ENCODE measurements at places on chromosomes 5 and 9.
A peak's percentile ranks its signal among the peaks of the same experiment; 100 is the strongest.

DNA sequence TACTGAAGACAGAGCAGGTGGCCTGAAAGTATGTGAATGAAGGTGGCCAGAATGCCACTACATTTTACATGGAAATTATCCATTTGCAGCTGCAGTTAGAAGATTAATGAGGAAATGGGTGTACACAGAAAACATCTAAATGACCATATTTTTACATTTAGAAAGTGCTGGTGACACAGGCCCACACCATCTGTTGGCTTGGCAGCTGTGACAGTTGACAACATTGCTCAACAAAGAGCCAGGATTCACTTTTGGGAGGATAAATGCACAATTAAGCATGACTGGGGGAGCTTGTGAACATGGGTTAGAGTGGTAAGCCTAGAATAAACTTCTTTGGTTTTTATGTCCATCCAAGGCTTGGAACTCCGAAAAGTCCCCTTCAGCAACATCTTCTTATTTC is 360.5 kb downstream of the KCTD16 start:
- no peak for DNase-seq

GRCh38 chr9:127175319-127175715 is 52.9 kb upstream of the ANGPTL2 start:
- no peak for DNase-seq

GRCh38 chr9:4508907-4509589 is 18.8 kb downstream of the SLC1A1 start:
- DNase-seq, result peak; percentile 84

DNA sequence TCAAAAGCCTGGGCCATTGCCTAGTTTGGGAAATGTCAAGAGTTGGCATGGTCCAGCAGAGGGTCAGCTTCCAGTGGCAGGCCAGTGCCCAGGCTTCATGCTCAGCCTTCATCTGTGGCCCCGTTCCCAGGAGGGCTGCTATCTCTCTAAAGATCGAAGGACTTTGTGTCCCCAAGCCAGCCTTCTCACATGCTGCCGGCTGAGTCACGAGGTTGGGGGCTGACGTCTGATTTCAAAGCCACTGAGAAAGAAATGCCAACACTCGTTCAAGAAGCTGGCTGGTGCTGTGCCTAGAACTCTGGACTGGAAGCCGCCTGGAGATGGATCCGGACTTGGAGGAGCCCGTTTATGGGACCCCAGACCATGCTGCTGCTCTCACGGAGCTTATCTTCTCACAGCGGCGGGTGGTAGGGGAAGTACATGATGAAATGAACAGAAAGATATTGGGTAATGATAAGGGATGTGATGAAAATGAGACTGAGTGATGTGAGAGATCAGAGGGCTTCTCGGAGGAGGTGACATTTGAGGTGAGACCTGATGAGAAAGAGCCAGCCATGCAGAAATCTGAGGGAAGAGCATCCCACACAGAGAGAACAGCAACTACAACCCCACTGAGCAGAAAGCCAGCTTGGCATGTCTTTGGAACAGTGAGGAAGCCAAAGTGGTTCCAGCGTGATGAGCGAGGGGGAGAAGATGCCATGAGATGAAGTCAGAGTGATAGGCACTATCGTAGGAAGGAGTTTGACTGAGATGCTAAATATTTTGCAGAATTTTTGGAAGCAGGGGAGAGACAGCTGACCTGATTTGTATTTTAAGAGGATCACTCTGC is 54.9 kb upstream of the BOD1 start:
- no peak for DNase-seq

- DNase-seq, result no peak
Observed at GRCh38 chr5:115979201-115980041, 17.1 kb downstream of the LVRN start.

DNA sequence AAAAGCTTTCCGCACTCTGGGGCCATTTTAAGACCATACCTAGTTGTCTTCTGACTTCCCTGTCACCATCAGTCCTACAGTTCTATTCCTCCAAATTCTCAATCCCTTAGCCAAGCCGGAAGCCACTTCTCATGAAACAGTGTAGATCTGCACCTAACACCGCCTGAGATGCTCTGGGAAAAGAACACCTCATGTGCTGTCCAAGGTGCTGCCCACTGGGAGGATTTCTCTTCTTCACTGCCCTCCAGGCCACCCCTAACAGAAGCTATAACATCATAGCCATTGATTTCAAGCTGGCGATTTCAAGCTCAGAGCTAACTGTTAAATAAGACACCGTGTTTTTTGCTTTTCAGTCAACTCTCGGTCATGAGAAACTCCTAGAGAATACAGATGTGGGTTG is 559.3 kb downstream of the CCDC171 start:
- DNase-seq, result no peak

- DNase-seq, result no peak
Observed at GRCh38 chr5:1835431-1835830, 34.2 kb downstream of the NDUFS6 start.

DNA sequence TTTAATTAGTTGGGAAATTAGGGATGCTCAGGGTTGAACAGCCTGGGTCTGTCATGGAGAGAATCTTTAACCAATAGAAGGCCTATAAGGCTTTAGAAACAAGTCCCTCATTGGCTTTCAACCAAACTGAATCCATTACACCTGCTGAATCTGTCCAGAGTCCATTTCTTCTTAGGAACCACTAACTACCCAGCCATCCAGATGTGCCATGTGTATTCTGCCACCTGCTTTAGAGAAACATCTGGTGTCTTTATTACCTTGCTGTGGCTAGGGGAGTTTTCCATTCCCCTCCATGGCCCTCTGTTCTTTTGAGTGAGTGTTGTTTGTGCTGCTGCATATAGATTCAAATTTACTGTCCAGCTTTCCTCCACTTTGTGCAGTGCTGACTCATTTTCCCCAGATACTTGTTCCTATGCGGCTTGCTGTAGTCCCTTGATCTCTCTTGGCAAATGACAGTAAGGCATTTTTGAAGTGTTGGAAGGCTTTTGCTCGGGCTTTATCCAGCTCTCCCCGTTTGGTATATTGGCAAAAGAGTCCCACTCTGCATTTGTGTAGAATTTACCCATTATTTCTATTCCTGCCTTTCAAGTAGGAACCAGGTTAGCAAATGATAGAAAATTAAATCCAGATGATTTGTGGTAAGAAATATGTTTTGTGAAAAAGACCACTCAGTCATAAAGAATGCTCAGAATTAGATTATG is 54.6 kb downstream of the NLN start:
- peak; percentile 40 for DNase-seq

DNA sequence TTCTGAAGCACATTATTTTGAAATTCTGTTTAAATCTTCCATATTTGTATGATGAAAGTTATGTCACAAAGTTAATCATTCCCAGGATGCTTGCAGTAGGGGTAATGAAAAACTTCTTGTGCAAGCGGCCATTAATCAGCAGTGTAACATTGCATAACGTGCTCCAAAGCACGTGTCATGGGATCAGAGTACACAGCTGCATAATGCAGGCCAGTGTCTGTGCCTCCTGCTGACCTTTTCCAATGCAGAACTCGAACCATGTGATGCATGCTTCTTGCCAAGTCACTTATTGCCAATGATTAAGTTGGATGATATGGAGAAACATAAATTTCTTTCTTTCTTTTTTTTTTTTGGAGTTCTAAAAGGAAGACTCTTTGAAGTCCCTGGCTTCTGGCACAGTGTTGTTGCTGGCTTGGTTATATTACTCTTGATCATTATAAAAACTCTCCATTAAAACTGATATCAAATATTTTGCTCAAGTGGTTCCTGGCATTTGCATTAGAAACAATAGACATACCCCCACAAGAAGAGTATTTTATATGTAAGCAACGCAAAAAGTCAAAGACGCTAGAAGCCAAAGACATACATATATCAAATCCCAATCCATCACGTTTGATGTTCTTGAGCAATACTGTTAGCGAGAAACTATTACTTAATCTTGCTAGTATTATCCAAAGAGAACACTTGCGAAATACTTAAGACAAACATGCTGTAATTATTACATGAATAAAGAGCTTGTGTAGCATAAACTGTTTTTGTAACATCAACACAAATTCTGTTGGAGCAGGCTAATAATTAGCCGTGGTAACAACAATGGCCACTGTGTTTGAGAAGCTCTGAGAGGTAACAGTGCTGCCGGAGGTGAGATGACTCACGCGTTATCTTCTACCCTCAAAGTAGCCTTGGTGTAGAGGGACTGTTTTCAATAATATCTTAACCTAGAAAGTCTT is 164.2 kb downstream of the AUH start:
- DNase-seq, result peak; percentile 95

- peak; percentile 50 for DNase-seq
Observed at GRCh38 chr5:158958021-158958994, 141.4 kb downstream of the EBF1 start.

- DNase-seq, result no peak
Observed at GRCh38 chr5:72936893-72937292, 18.9 kb upstream of the FCHO2 start.

DNA sequence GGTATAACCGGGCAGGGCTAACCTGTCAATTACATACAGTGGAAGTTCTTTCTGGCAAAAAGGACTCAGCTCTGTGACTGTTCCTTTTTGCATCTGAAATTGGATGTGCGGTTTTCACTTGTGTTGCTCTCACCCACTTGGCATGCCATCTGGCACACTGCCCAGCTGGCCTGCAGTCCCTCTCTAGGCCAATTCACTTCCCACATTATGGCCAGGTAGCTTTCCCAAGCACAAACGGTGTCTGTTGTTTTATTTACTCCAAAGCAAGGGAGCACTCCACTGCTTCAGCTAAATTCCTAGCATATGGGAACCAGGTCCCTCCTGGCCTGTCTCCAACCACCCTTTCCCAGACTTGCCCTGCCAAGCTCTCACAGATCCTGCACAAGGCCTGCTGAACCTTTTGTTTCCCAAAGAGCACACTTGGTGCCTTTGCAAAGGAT is 132.5 kb downstream of the SEMA6A start:
- peak; percentile 49 for DNase-seq

GRCh38 chr9:108300306-108301287 is 555.2 kb downstream of the ACTL7B start:
- no peak for DNase-seq

DNA sequence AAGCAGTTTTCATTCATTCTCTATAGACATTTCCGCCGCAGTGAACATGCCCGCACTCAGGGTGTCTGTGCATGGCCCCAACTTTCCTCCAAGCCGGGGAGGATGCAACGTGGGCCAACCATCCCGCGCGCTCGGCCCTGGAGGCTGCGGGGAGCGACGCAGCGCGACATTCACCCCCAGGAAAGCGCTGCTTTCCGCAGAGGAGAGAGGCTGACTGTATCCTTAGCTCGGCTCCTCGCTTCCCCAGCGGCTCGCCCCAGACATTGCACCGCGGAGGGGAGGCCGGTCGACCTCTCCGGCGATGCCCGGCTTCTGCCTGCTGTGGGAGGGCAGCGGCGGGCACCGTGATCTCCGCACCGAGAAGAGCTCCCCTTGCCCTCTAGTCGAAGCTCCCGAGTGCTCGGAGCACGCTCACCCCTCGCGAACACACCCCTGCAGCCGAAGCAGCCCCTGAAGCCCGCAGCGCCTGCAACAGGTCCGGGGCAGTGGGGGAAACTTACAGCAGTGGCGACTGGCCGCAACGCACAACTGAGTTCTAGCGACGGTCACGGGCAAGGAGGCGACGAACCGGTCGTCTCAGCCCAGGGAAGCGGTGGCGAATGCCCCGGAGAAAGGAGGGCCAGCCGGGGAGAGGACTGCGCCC is 600 bp downstream of the ENC1 start:
- DNase-seq, result peak; percentile 60
